ENCODE measurements at places on chromosomes 1 and 21. TPM values are rescaled to one million over a fixed set of nuclear protein-coding genes. Genes with fewer than 3 reads are reported as not detected.

Gene WNT9A
- polyA plus RNA-seq: 1.7 TPM

Gene PDPN
- 29.9 TPM for polyA plus RNA-seq

Gene NTMT2
- not detected for polyA plus RNA-seq

Gene EPHA10
- polyA plus RNA-seq: 0.01 TPM

Gene HRNR
- polyA plus RNA-seq: 0.09 TPM

Gene KCNN3
- polyA plus RNA-seq: 0.05 TPM

Gene PRAMEF1
- polyA plus RNA-seq: not detected

Gene SLAMF7
- 31.0 TPM for polyA plus RNA-seq

Gene KDF1
- 16.1 TPM for polyA plus RNA-seq

Gene CXADR
- 42.6 TPM for polyA plus RNA-seq

Gene NPPB
- not detected for polyA plus RNA-seq

Gene SYT6
- polyA plus RNA-seq: not detected

Gene KMO
- 4.4 TPM for polyA plus RNA-seq

Gene AUNIP
- polyA plus RNA-seq: 9.3 TPM

Gene YBX1
- 630 TPM for polyA plus RNA-seq

Gene BRDT
- polyA plus RNA-seq: not detected

Gene DMRTA2
- polyA plus RNA-seq: 0.01 TPM

Gene TRIM63
- not detected for polyA plus RNA-seq

Gene UBL4B
- polyA plus RNA-seq: not detected

Gene THEM5
- polyA plus RNA-seq: 0.18 TPM

Gene SPEN
- 4.9 TPM for polyA plus RNA-seq

Gene POU3F1
- polyA plus RNA-seq: 0.32 TPM

Gene FAM163A
- not detected for polyA plus RNA-seq

Gene LIPI
- polyA plus RNA-seq: not detected

Gene ARHGEF11
- 7.8 TPM for polyA plus RNA-seq

Gene NR5A2
- 0.05 TPM for polyA plus RNA-seq

Gene FMO4
- polyA plus RNA-seq: 4.7 TPM
